ENCODE measurements at places on chromosomes 12 and 14.

DNA sequence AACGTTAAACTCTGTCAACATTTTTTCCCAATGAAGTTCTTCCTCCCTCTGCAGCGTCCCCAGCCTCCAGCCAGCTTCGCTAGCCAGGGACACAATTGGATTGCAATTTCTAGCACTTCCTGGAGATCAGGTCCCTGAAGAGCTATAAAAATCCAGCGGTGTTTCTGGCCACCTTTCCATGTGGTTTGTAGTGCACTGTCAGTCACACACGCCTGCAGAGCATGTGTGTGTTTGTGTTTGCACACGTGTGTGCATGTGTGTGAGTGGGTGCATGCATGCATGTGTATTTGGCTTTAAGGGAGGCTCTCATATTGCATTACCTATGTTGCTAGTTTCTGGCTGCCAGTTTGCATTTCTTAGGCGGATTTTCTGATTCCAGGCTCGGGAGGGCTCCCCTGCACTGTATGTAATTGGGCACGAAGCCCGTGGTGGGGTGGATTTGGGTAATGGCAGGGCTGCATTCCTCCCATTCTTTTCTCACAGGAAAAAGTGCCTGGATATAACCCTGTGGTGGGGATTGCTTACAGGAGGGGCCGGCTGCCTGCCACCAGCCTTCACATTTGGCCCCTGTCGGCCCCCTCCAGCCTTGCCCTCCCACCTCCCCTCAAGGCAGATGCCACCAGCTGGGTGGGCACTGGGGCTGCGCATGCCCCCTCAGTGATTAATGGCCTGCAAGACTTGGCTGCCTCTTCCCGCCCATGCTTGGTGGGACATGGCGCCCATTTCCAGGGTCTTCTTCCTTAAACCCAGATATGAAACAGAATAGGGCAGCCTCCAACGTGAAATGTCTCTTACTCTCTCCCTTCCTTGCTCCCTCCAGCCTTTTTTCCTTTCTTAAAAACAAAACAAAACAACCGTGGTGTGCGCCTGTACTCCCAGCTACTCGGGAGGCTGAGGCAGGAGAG lies 74.0 kb downstream of the TSPAN9 start:
- DNase-seq: no peak

GRCh38 chr14:64232944-64233343 lies 61.2 kb downstream of the ESR2 start:
- no peak for DNase-seq

DNA sequence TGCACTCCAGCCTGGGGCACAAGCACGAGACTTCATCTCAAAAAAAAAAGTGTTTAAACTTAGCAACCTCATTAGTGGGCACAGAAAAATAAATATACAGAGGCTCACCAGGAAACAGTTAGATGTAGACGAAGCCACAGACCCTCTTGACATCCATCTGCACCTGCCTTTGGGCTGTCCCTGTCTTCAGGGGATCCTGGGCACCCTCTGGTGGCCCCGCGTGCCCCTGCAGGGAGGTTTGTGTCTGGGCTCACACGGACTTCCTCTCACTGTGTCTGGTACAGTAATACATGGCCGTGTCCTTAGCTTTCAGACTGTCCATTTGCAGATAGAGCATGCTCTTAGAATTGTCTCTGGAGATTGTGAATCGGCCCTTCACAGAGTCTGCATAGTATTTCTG lies 916.5 kb downstream of the TMEM121 start:
- DNase-seq: no peak

DNA sequence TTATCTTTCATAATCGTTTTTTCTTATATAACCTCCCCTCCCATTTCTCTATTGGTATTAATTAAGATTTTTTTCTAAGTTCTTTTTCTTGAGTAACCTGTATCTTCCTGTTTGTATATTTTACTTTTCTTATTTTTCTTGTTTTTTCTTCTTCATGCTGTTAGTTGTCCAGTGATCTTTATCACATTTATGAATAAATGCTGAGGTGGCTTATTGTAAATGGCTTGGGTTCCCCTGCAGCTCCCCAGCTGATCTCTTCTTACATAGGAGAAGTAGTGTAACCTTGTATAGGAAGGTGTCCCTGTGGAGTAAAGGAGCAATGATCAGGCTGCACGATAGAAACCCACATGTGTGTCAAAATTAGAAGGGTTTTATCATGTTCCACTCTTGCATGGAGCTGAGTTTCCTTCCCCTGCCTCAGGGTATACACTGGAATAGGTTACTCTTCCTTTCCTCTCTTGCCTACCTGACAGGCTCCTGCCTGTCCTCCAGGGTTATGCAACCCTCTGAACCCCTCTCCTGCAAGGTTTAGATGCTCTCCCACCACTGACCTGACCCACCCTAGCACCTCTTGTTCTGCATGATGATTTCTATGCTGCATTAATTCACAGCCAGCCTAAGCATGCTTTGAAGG lies 334.8 kb upstream of the RGS6 start:
- no peak for DNase-seq

GRCh38 chr12:32334371-32334777 lies 65.0 kb upstream of the FGD4 start:
- no peak for DNase-seq

DNA sequence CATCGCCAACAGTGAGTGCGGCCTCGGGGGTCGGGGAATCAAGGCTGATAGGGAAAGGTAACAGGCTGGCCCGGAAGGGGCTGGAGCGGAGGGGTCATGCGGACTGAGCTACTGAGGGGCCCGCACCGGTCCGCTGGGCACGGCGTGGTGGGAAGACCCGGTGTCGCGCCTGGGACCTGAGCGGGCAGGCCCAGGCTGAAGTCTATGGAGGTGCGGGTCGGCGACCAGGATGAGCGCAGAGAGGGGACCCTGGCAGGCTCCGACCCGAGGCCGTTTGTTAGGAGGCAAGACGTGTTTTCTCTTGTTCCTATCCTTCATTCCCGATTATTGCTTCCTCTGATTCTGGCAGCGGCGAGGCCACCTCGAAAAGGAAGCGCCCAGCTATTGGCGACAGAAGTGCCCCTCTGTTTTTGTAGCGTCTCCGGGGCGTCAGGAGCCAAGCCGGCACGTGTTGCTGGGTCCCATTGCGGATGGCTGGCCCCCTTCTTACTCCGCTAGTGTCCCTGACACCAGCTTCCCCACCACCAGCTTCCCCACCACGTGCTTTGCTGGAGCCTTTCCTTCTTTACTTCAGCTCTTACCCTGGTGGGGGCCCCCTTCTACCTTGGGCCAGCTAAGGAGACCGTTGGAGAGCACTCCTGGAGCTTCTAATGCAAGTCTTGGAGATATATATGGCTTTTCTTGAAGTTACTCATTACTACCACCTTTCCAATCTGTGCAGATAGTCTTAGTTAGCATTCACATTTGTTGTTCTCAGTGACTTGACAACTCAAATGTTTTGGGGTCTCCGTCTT lies 653 bp downstream of the PA2G4 start:
- no peak for DNase-seq

GRCh38 chr12:65608319-65608916 lies 215.9 kb upstream of the HMGA2 start:
- no peak for DNase-seq

GRCh38 chr14:71539650-71540285 lies 392.5 kb upstream of the RGS6 start:
- DNase-seq: no peak

DNA sequence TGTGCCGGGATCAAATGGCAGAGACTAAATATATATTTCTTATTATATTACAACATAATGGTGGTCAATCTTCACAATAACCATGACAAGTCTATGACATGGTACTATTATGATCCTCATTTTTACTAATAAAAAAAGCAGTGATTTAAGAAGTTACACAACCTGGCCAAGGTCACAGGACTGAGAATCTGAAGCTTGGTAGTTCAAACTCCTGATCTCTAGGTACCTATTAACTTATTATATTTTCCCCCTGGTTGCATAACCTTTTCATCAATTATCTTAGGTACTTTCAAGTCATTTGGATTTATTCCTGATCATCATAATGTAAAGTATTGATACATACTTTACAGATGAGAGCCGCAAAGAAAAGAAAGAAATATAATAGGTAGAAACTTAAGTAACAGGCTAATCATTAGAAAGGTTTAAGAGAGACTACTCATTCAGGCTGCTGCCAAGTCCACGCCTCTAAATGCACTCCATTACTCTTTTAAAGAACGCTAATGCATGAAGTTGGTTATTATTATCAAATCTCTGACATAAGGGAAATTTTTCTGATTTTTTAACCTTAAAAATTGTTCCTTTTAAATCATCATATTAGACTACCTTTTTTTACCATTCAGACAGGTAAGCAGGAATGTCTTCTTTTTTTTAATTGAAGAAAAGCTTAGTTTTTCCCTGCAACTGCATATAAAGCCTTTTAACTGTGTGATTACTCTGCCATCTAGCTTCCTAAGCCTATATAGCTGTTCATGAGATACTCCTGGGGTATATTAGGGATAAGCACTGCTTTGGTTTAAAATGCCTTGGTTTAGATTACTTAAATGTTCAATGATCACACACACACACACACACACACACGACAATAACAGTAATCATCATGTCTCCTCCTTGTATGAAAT lies 35.6 kb downstream of the RPS29 start:
- DNase-seq: no peak

GRCh38 chr14:36161776-36162175 lies 14.7 kb downstream of the PTCSC3 start:
- DNase-seq: no peak

DNA sequence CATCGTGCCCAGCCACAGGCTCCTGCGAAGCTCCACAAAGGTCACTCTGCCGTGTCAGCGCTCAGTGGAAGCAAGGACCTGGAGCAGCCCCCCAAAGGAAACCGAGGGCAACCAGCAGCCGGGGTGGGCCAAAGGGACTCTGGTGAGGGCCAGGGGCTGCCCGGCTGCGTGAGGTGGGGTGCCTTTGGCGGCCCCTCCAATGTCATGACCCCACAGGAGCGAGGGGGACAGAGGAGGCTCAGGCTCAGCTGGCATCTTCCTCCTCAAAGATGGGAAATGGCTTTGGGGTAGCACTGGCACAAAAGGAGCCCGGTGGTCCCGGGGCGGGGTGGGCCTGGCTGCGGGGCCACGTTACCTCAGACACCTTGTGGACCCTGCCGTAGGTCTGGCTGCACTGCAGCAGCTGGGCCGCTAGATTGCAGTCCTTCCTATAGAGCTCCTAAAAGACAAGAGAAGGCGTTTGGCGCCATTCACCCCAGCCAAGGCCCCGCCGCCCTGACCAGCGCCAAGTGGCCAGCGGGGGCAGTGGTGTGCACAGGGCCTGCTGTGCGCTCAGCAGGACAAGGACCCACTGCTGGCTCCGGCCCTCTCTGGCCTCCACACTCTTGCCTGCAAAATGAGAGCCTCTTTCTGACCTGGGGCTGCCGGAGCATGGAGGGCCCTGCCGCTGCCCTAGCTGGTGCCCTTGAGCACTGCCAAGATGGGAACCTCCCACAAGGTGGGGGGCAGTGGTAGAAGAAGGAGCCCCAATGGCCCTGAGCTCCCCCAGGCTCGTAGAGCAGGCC lies 46.9 kb downstream of the BEGAIN start:
- DNase-seq: no peak

DNA sequence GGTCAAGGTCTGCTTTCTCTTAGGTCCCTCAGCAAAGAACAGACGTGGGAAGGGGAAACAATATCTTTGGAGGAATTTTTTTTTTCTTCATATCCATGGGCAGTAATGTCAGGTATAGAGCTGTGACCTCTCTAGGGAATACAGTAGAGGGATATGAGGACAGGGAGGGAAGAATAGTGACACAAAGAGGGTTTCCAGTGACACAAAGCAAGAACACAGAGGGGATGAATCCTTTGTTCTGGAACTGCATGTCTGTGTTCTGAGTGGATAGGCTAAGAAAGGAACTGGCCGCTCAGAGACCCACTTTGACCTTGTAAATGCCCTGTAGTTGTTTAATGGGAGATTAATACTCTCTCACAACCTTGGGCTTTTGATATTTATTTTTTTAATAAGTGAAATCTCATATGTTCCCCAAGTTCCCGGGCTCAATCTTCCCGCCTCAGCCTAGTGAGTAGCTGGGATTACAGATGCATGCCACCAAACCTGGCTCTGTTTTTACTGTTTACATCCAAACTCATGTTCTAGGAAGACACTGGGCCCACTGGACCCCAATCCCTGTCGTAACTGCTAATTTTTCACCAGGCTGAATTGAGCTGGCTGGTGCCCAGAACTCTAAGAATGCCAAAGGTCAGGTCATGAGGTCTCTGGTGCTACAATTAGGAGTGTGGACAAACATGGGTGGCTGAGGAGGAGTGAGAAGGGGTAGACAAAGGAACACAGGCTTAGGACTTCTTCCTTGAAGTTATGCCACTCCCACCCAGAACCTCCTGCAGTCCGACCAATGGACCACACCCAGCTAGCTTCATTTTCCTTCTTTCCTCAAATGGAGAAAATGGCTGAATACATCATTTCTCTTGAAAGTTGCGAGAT lies 9.1 kb upstream of the PLEKHH1 start:
- DNase-seq: no peak

DNA sequence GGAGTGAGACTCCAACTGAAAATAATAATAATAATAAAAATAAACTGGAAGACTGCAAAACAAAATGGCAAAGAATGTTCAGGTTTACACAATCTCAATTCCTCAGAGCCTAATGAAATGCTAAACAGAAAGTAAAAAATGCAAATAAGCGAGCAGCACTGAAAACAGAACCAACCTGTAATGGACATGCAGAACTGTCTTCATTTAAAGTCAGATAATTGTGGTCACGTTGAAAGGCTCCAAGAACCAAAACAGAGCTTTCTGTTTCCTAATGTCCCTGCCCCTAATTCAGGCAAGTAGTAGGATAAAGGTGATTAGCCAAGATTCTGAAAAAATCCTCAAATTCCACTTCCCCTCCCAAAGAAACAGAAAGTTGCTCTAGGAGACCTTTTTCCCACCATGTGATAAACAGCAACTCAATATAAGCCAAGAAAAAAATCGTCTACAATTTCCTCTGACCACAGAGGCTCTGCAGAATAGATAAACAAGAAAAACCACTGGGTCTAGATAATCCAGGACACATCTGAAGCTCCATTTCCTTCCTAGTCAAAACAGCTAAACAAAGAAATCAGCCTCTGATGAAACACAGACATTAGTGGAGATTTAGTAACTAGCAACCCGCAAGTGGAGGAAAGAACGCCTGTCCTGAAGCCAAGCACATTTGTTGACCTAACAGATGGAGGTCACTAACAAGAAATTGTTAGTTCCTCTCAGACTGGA lies 3.0 kb downstream of the MIS18BP1 start:
- no peak for DNase-seq

All from stimulated activated CD8-positive, alpha-beta memory T cell treated with anti-CD3 and anti-CD28 coated beads, Interleukin-4, amount 100 ng/mL, for 4 hours (primary cell).